ENCODE measurements at places on chromosomes 4 and X.

GRCh38 chr4:89434364-89434988, 126.9 kb upstream of the GPRIN3 start:
- DNase-seq = no peak

GRCh38 chrX:31981546-31982062, 909.8 kb upstream of the FTHL17 start:
- no peak for DNase-seq

GRCh38 chrX:150324035-150324728, 38.9 kb upstream of the MAMLD1 start:
- no peak for DNase-seq

DNA sequence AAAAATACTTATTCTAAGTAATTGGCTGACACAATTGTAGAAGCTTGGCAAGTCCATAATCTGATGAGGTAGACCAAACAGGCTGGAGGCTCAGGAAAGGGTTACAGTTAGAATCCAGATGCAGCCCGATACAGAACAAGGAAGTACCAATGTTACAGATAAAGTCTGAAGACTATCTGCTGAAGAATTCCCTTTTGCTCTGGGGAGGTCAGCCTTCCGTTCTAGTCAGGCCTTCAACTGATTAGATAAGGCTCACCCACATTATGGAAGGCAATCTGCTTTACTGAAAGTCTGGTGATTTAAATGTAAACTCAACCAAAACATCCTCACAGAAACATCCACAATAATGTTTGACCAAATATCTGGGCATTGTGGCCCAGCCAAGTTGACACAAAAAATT, 7.4 kb upstream of the DYNLT3 start:
- DNase-seq = no peak

DNA sequence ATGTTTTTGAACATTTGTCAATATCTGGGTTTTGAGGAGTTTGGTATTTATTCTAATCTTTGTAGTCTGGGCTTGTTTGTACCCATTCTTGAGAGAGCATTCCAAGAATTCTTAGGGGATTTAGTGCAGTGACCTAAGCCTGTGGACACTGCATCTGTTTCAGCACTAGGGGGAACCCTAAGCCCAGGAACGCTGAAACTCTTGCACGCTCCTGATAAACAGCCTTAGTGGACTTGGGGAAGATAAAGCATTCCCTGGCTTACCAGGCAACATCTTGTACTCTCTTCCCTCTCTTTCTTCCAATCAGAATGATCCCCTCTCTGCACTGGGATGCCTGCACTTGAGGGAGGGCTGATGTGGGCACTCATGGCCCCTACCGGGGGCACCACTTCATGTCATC, 654.9 kb upstream of the HTR2C start:
- DNase-seq = no peak

- no peak for DNase-seq
Observed at GRCh38 chr4:152938237-152938947, 2.3 kb downstream of the FHDC1 start.

- no peak for DNase-seq
Observed at GRCh38 chr4:93829820-93830687, 1.5 kb downstream of the ATOH1 start.

DNA sequence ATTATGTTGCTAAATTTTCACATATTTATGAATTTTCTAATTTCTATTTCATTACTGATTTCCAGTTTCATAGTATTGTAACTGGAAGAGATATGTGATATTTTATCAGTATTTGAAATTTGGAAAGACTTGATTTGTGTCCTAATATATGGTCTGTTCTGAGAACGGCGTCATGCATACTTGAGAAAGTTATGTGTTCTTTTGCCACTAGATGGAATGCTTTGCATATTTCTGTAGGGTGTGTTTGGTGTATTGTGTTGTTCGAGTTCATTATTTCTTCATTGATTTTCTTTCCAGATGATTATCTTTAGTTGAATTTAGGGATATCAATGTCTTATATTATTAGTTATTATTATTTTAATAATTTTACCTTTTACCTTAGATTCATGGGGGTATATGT, 110.6 kb upstream of the ITM2A start:
- DNase-seq = no peak

- no peak for DNase-seq
Observed at GRCh38 chrX:41779941-41780340, 56.0 kb downstream of the GPR82 start.

- peak; percentile 69 for DNase-seq
Observed at GRCh38 chrX:136646602-136647239, 1.2 kb upstream of the CD40LG start.

GRCh38 chr4:10673817-10674369, 10.7 kb downstream of the CLNK start:
- DNase-seq = no peak

GRCh38 chr4:89992744-89993143, 98.1 kb downstream of the MMRN1 start:
- no peak for DNase-seq

DNA sequence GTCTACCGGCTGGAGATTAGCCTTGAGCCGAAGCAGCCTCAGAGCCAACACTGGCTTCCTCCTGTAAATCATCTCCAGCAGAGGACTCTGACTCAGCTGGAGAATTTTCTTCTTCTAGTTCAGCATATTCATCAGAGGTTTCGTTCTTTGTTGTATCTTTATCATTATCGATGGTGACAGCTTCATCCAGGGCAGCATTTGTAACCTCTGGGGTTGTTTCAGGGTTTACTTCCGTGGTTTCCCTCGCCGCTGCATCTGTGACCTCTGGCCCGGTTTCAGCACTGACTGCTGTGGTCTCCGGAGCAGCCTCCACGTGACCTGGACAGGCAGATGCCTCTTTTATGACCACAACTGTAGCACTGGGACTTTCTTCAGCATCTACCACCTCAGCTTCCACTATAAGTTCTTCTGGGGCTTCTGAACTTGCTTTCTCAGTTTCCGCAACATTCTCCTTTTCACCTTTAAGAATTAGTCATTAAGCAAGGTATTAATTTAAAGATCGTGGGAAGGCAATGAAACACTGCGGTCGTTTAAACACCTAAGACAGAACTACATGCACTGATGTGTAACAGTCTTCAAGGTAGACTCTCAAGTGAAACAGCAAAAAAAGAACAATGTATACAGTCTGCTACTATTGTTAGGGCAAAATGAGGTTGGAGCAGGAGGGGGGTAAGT, 13.3 kb downstream of the MGARP start:
- peak; percentile 72 for DNase-seq

DNA sequence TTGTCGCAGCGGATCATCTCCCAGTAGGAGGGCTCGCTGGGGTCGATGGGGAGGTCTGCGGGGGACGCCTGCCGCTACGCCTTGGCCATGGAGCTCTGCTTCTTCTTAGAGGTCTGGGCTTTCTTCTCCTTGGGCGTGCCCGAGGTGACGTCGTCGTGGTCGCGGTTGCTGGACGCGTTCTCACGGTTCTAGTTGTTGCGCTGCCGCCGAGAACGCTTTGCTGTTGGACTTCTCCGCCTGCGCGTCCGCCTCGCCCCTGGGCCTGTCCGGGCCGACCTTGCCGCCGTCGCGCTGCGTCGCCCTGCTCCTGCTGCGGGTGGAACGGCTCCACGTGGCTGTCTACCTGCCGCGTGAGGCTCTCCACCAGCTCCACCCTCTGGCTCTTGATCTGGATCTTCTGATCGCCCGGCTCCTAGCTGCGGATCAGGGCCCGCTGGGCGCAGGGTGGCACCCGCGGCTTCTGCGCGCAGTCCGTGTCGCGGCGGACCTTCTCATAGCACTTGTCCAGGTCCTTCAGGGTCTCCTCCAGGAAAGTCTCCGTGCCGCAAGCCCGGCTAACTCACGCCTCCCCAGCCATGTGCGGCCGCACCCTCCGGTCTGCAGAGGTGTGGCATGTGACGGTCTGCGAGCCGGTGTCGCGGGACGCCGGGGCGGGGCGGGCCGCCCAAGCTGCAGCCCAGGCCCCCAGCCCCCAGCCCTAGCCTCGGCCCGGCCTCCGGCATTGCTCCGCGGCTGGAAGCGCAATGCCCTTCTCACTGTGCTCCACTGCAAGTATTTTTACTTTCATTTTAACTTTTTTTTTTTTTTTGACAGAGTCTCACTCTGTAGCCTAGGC, 40.5 kb upstream of the OGT start:
- peak; percentile 51 for DNase-seq

DNA sequence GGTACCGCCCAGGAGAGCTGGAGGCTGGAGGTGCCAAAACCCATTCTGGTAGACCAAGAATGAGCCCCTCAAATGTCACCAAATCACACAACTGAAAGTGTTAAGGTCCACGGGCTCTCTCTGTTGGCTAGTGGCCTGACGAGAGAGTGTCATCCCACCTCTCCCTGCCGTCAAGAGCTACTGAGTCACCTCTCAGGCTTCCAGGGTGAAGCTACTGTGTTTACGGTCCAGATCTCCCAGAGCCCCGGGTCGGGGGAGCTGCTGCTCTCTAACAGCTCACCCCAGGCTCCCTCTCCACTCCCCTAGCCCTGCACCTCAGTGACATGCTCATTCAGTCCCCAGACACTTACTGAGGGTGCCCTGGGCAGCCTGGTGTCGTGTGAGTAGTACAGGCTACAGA, 59.2 kb downstream of the ADGRG2 start:
- no peak for DNase-seq

DNA sequence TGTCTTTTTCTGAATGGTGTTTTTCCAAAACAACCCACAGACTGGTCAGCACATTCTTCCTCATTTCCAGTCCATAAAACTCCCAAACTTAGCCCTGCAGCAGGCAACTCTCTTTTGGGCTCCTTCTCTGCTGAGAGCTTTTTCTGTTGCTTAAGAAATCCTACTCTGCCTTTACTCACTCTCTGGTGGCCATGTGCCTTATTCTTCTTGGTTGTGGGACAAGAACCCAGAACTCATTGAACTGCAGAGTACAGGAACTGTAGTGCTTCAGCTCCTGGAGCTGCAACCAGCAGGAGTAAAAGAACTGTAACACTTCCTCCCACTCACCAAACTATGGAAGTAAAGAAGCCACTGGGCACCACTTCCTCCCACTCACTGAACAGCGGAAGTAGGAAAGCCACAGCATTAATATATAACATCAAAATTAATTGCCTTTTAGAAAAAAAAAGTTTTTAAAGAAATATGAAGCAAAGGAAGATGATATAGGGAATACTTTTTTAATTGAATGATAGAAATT, 864.1 kb upstream of the PCDH10 start:
- no peak for DNase-seq

DNA sequence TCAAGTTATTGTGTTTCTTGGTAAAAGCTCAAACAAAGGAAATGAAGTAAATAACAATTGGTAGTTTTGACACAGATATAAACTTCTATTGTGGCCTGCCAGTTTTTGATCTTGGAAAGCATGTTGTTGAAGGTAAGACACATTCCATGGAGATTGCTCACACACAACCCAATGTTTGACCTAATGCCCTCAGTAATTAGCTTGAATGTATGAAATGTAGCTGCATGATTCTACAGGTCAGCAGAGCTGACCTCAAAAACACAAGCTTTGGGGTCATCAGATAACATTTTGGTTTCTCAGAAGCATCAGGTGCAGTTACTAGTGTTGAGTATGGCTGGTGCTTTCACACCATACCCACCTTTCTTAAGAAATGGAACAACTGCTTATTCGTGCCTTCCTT, 16.5 kb downstream of the GPR173 start:
- DNase-seq = no peak

GRCh38 chr4:48074657-48075056, 58.1 kb downstream of the NIPAL1 start:
- DNase-seq = no peak

GRCh38 chr4:38024206-38024509, 64.0 kb downstream of the PTTG2 start:
- no peak for DNase-seq

GRCh38 chrX:53160297-53160983, 64.6 kb downstream of the KDM5C start:
- no peak for DNase-seq

DNA sequence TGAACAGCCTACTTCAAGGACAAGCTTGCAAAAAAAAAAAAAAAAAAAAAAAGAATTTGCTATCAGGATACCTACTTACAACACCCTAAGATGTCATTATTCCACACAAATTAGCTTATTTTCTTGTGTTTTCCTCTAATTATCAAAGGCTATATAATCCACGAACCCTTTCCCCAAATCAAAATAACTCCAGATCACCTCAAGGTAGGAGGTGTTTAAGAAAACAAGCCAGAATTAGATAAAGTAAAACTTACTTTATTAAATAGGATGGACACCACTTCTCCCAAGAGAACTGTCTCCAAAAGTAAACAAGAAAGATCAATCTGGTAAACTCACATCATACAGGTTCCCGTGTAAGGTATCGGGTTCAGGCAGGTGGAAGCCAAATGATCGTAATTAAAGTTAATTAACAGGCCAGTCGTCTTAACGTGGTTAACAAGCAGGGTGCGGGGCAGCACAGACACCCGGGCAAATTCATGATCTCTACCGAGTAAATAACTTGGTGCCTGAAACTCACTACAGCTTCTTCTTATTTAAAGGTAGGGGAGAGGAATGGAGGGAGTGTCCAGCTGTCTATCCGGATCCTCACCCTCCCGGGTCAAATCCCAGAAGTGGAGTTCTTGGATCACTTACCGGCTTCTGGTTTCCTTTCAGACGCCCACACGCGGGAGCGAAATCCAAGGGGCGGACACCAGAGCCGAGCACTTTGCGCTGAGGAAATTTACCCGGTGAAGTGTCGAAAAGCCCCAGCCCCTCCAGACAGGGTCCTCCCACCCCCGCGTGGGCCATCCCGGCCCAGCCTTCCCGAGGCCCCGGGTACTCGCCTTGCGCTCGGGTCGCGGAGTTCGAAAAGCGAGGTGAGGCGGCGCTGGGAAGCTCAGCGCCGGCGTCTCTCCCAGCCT, 708 bp downstream of the ARAP2 start:
- DNase-seq = peak; percentile 48

DNA sequence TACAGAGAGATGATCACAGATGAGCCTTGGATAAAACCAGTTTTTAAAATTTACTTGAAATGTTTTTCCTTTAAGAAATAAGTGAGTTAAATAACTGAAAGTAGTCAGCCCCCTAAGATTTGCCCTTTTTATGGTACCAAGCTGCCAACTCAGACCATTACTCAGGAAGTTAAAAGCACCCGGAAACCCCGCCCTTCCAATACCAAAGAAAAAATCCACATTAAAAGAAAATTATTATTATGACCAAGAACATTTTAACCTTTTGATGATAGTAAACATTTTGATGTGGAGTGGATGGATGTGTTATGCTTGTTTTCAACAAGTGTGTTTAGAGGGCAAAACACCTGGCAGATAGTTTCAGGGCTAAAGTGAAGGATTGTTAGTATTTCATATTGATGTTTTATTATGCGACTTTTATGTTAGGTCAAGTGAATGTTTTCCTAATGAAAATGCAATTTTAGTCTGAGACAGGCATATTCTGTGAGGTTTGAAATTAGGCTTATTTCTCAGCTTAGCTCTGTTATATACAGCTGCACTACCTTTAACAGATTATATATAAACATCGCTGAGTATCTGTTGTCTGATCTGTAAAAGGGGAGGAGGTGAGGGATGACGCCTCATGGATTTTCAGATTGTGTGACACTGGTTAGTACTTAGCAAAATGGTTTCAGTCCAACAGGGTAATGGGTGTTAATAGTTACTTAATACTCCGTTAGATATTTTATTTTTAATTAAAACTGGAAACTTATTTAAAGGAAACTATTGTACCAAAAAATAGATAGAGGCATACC, 89.0 kb downstream of the KDM6A start:
- DNase-seq = no peak

- peak; percentile 13 for DNase-seq
Observed at GRCh38 chr4:80492761-80493160, 157.2 kb downstream of the CFAP299 start.

GRCh38 chr4:2451821-2452785, 16.8 kb upstream of the RNF4 start:
- DNase-seq = no peak
